ENCODE measurements at places on chromosomes 1 and 21.

DNA sequence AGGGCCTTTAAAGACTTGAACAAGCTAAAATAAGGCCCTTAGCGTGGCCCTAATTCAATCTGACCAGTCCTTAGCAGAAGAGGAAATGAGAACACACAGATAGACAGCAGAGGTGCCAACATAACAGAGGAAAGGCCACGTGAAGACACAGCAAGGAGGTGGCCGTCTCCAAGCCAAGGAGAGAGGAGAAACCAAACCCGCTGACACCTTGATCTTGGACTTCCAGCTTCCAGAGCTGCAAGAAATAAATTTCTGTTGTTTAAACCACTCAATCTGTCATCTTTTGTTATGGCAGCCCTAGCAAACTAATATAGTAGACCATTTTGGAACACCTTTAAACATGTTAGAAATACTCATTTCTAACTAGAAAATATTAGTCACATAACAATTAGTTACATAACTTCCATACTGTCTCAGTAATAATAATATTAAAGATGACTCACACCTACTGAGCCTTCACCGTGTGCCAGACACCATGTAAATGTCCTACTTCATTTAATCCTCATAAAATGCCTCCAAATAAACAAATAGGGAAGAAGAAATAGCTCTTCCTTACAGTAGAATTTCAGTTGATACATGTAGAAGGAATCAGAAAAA lies 47.9 kb downstream of the S1PR1 start:
- no peak for DNase-seq

GRCh38 chr1:155080312-155081228 lies 1.9 kb downstream of the EFNA3 start:
- no peak for DNase-seq

GRCh38 chr1:116844775-116845174 lies 64.9 kb upstream of the PTGFRN start:
- DNase-seq: no peak

GRCh38 chr21:15645830-15646229 lies 84.0 kb upstream of the USP25 start:
- DNase-seq: no peak

DNA sequence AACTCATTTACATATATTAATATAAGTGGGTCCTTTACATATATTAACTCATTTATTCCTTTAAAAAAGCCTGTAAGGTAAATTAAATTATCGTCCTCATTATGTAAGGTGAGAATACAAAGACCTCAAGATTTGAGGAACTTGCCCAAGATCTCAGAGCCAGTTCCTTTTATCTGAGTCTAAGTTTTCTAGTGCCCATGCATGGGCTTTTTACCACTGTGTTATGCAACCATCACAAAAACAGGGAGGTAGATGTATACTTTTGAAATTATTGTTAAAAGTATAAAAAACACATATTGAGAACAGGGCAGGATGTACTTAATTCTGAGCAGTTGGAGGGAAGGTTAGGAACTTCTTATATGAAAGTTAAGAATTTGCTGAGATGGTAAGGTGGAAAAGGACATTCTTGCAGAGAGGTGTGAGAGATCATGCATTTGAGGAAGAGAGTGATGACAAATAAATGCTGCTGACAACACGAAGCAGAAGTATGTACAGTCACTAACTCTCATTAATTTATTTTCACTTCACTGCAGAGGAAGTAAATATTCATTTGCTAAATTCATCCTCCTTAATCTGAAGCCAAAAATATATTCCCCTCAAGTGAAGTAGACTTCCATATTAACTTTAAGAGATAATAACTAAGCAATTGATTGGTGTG lies 28.9 kb upstream of the LYPLAL1 start:
- no peak for DNase-seq

GRCh38 chr1:185739967-185740366 lies 5.8 kb downstream of the HMCN1 start:
- DNase-seq: no peak

DNA sequence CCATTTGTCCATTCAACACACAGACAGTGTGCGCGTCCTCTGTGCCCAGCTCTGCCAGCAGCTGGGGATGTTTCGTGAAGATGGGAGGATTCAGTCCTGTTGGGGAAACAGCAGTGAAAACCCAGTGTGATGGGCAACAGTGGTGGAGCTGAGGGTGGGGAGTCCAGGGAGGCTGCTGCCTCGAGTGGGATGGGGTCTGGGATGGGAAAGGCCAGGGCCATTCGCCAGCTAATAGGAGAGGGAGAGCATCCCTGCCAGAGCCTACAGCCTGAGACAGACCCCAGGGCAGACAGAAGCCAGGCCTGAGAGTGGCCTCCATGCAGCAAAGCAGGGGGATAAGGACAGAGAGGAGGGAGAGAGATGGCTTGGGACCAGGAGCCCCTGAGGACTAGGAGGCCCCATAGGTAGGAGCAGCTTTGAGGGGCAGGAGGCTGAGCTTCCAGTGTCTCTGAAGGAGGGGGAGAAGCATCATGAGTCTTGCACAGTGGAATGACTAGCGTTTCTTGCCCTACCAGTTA lies 252.6 kb downstream of the NPHP4 start:
- DNase-seq: no peak

GRCh38 chr1:29709704-29710280 lies 473.5 kb downstream of the PTPRU start:
- no peak for DNase-seq

DNA sequence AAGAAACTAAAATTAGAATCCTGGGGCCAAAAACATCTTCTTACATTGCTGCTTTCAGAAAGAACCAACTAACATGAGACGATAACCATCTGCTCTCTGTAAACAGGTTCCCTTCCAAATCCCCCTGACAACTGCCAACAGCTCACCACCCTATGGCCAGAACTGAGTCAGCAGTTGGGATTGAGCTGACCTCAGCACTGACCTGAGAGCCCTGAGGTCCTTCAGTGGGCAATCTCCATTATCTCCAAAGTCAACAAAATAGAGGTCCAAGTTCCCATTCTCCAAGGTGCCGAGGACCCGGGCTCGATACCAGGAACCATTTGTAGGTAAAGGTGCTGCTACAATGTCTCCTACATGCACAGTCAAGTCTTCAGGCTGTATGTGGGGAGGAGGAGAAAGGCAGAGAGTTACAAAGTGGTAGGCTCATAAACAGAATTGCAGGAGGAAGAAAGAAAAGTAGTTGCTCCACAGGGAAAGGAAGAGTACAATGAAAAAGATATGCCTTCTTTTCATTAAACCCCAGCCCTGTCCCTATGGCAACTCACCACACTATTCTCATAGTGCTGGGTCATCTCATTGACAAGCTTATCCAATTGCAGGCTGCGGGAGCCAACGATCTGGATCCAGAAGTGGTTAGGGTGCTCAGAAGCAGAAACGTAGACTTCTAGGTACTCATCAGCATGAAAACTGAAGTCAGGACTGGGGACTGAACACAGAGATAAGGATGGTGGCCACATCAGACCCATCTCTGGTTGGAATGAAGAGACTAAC lies 12.8 kb upstream of the MRPL9 start:
- no peak for DNase-seq

- DNase-seq: no peak
Observed at GRCh38 chr1:187928288-187928687, 1099.5 kb downstream of the PLA2G4A start.

- no peak for DNase-seq
Observed at GRCh38 chr1:229841230-229841629, 215.2 kb downstream of the URB2 start.

DNA sequence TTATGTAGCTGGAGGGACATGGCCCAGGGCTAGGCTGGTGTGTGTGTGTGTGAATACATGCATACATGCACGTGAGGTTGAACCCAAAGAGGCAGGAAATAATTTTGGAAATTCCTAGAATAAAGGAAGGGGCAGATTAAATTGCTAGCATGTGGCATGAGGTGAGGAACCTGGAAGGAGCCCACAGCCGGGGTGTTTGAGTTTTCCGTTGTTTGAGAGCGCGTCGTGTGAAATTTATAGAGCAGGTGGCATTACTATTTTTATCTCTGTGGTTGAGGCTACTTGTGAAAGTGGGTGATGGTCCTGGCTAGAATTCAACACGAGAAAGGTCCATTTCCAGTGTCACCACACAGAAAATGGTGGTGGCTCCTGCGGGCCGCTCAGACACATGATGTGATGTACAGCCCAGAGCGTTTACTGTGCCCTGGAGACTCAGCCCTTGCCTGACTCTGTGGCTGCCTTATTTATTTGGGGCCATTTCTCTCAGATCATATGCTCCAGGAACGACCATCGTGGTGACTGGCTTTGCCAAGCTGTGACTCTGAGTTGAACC lies 48.0 kb downstream of the BACE2 start:
- DNase-seq: no peak

GRCh38 chr1:25654109-25654660 lies 37.6 kb downstream of the MAN1C1 start:
- DNase-seq: no peak

DNA sequence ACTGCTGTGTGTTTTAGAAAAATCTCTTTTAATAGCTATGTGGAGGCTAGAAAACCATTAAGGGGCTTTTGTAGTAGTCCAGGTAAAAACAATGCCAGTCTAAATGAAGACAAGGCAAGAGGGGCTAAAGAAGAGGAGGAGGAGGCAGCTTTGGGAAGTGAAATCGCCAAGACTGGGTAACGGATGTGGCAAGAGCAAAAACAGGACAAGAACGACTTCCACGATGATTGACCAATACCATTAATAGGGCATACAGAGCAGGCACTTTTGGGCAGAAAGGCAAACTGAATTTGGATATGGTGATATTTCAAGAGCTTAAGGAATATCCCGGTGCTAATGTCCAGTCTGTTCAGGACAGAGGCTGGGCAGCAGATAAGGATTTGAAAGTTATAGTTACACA lies 22.0 kb downstream of the COA6 start:
- no peak for DNase-seq

DNA sequence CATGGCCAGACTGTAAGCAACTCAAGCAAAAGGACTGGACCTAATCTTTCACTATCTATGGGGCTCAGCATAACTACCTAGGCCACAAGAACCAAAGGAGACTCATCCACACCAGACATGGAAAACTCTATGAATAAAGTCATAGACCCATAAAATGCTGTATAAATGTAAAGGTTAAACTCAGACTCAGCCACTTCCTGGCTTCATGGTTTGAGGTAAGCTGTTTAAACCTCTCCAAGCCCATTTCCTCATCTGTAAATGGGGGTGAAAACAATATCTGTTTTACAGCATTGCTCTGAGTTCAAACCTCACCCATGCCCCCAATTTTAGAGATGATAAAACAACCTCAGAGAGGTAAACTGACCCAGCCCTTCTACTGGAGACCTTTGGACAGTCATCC lies 4.0 kb upstream of the SMIM12 start:
- no peak for DNase-seq

- no peak for DNase-seq
Observed at GRCh38 chr1:8408151-8408839, 90.4 kb downstream of the SLC45A1 start.

- no peak for DNase-seq
Observed at GRCh38 chr1:108747898-108748297, 1.4 kb downstream of the STXBP3 start.

- DNase-seq: no peak
Observed at GRCh38 chr1:224828691-224829090, 100.8 kb upstream of the DNAH14 start.

DNA sequence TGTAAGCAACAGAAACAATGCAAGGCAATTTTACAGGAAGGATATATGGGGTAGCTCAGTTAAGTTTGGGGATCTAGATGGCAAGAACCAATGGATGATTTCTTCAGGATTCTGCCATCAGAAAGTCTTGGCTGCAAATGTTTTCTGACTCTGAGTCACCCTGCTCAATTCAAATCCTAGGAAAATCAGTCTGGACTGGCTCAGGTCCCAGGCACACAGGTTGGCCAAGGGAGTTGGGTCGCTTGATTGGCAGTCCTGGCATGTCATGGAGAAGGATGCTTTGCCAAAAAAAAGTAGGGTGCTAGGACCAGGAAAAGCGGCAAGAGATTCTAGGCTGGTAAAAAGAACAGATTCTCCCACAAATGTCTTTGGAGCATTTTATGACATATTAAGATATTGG lies 28.9 kb upstream of the S1PR1 start:
- DNase-seq: no peak

- no peak for DNase-seq
Observed at GRCh38 chr1:245153552-245154428, 995 bp upstream of the KIF26B start.

DNA sequence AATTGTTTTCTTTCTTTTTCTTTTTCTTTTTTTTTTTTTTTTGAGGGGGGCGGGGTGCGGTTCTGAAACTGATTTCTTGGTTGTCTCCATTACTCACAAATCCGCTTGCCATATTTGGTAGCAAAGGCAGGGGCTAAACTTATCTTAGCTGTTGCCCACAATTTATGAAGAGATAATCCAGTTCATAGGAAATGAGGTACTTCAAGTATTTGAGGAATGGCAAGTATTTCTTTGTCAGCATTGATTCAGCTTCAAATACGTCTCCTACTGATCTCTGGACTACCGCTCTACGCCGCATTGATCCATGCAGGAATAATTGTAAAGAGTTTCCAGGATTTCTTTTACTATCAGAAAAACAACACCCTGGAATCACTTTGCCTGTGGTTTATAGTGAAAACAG lies 289.2 kb upstream of the DPYD start:
- no peak for DNase-seq

GRCh38 chr1:223617323-223618070 lies 48.0 kb downstream of the CAPN8 start:
- no peak for DNase-seq

DNA sequence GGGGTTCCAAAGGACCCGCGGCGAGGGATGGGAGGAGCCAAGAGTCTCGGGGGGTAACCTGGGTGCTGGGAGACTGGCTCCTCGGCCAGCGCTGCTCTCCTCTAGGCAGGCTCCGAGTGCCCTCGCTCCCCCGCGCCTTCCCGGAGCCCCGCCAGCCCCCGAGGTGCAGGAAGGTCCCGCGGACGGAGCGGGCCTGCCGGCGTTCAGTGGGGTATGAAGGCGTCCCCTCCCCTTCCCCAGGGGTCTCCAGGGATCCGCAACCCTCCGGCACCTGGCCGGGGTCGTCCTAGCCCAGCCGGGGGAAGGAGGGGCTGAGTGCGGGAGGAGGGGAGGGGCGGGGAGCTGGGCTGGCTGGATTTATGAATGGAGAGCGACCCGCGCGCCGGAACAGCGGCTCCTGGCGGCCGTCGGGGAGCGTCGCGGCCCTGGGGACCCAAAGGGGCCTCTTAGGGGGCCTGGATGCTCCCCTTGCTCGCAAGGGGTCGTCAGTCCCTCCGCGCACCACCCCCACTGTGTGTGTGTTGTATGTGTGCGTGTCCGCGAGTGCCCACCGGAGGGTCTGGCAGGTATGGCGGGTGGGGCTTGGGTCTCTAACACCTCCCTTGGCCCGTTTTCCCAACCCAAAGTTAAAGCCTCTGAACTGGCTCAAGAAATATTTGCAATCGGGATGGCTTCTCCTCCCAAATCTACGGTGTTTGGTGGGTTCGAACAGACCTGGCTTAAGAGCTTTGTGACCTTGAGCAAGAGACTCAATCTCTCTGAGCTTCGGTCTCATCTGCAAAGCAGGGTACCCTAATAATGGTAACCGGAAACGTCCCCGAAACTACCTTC lies 642 bp downstream of the HCRTR1 start:
- DNase-seq: no peak

GRCh38 chr1:218748071-218748470 lies 402.9 kb downstream of the TGFB2 start:
- no peak for DNase-seq

DNA sequence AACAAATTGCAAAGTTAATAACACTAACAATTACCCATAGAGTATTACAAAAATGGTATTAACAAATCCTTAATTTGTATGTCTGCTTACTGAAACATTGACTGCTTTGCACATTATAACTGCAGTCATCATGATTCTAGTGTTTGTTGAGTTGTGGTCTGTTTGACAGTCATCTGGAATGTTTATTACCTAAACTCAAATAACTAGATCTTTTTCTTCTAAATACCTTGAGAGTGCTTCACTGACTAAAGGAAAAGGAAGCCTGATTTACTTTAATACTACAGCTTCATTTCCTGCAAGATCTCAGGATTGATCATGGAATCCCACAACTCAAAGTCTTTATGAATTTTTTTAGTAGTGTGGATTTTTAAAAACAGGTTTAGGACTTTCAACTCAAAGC lies 70.0 kb downstream of the HMCN1 start:
- DNase-seq: no peak

All from stimulated activated CD8-positive, alpha-beta memory T cell treated with anti-CD3 and anti-CD28 coated beads, Interleukin-12 subunit alpha, Interleukin-12 subunit beta, amount 100 ng/mL, for 1 hour (primary cell).